ENCODE measurements at places on chromosomes 5 and 9.

- peak; percentile 36 for DNase-seq
These were observed 77.5 kb upstream of the IFNE start for GRCh38 chr9:21559402-21560280.

GRCh38 chr9:136204838-136205706 is at the start of gene LHX3:
Gene LHX3, minus strand, starts transcription at chr9:136205128. Its CDS starts 116 bp downstream, at chr9:136205012.
- DNase-seq, result no peak

GRCh38 chr9:76036762-76037161 is 146.3 kb downstream of the PCSK5 start:
- DNase-seq, result no peak

- no peak for DNase-seq
These were observed 187.5 kb upstream of the RORB start for GRCh38 chr9:74309654-74310053.

DNA sequence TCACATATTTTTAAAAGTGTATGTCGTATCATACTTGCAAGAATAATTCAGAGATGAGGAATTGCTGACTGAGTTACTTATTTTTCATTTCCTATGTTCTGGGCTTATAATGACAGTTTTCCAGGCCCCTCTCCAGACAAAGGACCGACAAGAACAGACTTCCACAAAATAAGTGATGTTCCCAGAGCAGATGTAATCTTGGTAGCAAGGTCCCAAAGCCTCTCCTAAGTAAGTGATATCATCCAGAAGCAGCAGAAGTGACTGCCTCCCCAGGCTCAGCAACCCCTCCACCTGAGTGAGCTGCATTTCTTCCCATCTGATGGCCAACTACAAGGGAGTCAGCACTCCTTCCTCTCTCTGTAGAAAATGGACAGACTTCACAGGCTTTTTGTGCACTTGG is 57.1 kb downstream of the SEMA6A start:
- DNase-seq, result no peak

DNA sequence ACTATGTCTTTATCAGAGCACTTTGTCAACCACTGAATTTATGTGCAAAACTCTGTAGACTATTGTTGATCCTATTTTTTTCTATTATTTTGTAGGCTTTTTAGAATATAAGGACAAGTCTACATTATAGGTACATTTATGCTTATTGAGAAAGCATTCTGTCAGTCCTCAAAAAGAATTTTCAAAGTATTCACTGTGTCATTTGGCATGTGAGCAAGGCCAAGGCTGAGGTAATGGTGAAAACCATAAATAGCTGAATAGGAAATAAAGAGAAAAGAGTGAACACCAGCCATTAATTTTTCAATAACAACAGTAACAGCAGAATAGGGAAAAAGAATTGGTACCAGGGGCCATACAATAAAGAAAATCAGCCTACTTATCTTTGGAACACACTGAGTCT is 21.0 kb downstream of the SKIC3 start:
- DNase-seq, result no peak
